ENCODE measurements at places on chromosomes 1 and 21.

GRCh38 chr1:200922406-200922805 lies 27.7 kb downstream of the INAVA start:
- DNase-seq = no peak

GRCh38 chr1:216758161-216758560 lies 34.9 kb upstream of the ESRRG start:
- no peak for DNase-seq

DNA sequence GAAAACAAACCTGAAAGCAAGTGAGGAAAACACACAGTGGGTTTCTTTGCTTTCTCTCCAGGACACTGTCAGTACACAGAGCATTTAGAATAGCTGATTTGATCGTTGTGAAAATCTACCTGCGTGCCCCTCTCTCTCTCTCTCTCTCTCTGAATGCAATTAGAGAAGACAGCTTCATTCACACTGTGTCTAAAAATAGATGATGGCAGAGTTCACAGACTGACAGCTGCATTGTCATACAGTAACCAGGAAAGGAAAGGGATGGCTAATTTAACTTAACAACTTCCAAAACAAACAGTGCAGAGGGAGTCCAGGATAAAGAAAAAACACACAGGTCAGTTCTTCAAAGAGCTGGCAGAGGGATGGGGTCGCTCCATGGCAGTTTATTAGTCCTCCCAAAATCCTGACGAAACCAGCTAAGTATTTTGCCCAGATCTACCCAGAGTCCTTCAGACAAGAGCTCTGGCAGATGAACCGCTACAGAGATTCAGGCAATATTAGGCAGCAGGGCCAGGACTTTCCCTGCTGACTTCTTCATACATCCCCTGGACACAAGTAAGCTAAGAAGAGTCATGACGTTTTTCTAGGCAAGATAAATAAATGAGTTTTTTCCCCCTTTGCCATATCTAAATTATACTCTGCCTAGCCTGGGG lies 58.9 kb downstream of the WLS start:
- DNase-seq = no peak

GRCh38 chr1:13583966-13584791 lies 547 bp downstream of the PDPN start:
- peak; percentile 60 for DNase-seq

DNA sequence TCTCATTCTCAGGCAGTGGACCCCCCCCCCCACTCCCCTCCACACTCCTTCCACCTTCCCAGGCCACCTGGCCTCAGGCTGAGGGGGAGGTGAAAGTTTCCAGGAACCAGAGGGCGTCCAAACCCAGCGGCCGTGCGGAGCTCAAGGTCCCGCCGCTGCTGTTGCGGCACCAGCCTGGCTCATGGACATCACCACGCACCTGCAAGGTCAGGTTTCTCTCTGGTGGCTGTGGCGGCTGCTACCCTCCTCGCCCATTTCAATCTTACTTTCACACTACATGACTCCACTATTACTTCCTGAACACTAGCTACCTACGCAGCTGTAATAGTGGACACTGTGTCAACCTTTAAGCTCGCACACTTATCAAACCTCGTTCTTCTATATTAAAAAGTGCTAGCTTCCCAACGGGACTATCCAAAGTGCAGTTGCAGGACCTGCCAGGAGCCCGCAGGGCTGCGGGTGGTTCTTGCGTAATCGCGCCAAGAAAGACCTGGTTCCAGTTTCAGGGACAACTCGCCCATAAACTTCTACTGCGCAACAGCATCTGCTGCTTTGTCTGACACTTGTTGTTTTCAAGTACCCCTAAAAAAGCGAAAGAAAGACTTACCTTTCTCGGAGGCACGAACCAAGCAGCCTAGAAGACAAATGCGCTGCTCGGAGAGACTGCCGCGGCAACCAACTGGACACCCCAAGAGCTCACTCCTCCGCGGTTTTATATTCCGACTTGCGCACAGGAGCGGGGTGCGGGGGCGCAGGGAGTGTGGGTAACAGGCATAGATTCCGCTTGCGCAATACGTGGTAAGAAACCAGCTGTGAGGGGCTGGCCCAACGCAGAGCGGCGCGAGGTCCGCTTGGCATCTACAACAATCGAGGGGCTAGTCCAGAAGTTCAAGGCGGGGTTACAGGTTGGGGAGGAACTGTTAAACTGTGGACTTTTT lies at the start of gene DIRAS3:
Gene DIRAS3 (minus strand): TSS at position 687 of the 938 bp plus-strand sequence. CDS start 3,330 bp downstream, outside the sequence.
- DNase-seq = peak; percentile 46

DNA sequence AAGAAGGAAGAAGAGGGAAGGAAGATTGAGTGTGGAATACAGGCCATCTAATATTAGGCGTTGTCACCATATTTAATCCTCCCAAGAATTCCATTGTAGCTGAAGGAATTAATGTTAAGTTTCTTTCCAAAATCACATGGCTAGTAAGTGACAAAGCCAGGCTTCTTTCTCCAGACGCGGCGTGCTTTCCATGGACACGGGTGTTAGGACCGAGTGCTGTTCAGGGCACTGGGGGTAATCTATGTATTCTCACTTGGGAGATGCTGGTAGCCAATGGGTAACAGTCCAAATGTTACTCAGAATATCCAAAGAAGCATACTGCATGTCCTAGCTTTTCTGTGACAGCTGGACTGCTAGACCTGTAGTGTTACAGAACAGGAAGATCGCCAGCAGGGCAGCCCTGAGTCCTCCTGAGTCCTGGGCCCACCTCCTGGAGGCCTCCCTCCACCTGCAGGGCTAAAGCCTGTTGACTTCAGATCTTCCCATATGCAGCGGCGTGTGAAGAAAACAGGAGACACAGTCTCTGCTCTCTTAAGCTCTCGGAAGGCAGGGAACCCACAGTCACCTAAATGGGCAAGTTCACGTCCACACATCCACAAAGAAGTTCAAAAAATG lies 5.3 kb downstream of the IGSF9 start:
- no peak for DNase-seq

- no peak for DNase-seq
Measured at GRCh38 chr1:20551161-20551560, 1.2 kb upstream of the FAM43B start.

GRCh38 chr1:208303743-208304712 lies 59.8 kb upstream of the PLXNA2 start:
- DNase-seq = no peak

DNA sequence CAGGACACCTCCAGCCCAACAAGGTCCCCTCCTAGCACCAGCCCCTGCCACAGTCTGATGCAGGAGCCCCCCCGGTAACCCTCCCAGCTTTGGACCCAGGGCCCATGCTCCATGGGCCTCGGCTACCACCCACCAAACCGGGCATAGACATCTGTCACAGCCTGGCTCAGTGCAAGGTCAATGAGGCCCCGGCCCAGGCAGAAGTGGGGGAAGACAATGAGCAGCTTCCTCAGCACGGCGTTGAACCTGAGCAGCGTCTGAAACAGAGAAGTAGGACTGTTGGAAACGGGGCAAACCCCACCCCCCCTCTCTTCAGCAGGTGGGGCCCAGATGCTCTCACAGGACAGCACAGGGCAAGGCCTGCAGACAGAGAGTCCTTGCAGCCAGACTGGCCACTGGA lies 101.9 kb upstream of the GCLM start:
- no peak for DNase-seq

DNA sequence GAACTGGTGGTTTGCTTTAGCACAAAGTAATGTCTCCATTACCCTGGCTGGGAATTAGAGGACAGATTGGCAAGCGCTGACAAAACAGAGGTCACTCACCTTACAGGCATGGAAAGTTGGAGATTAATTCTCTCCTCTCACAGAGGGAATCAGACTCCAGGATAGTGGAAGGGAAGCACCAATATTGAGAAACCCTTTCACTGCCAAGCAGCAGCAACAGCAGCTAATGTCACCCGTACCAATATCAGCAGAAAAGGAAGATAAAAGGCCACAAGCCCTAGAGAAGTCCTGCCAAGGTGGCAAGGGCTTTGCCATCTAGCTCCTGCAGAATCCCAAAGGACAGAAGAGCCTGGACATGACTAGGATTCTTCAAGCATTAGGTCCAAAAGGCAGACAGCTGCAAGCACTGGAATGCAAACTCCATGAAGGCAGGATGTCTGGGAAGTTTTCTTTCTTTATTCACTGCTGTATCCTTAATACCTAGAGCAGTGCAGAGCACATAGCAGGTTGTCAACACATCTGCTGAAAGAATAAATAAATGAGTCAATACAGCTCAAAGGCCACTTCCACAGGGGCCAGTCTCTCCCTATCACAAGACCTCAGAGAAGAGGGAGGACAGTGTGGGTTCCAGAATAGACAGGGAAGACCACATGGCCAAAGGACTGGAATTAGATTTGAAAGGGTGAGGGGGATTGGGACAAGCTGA lies 57.2 kb downstream of the ERI3 start:
- DNase-seq = no peak

- peak; percentile 60 for DNase-seq
Measured at GRCh38 chr1:32404946-32405345, 10.7 kb upstream of the BSDC1 start.

GRCh38 chr1:36359911-36360550 lies 25.7 kb downstream of the STK40 start:
- no peak for DNase-seq

- no peak for DNase-seq
Measured at GRCh38 chr1:15712168-15712567, 23.9 kb upstream of the SLC25A34 start.

- DNase-seq = peak; percentile 19
Measured at GRCh38 chr21:35048183-35048601, 910 bp downstream of the RUNX1 start.

DNA sequence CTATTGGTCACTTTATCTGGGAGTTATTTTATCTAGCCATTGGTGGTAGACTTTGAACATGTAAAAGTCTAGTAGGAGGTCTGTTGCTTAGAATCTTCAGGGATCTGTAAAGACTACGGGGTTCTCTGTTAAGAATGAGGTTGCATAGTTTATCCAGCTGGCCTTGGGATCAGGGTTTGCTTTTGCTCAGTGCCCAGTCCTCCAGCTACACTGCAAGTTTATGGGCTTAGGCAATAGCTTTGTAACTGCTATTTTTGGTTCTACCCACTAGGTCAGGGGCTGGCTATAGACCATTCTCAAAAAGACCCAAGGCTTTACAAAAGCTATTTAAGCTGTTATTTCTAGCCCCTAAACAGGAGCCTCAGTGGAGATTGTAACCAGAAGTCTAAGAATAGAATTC lies 9.8 kb downstream of the SH3GLB1 start:
- peak; percentile 15 for DNase-seq

- DNase-seq = no peak
Measured at GRCh38 chr1:173422456-173422976, 54.6 kb upstream of the PRDX6 start.

DNA sequence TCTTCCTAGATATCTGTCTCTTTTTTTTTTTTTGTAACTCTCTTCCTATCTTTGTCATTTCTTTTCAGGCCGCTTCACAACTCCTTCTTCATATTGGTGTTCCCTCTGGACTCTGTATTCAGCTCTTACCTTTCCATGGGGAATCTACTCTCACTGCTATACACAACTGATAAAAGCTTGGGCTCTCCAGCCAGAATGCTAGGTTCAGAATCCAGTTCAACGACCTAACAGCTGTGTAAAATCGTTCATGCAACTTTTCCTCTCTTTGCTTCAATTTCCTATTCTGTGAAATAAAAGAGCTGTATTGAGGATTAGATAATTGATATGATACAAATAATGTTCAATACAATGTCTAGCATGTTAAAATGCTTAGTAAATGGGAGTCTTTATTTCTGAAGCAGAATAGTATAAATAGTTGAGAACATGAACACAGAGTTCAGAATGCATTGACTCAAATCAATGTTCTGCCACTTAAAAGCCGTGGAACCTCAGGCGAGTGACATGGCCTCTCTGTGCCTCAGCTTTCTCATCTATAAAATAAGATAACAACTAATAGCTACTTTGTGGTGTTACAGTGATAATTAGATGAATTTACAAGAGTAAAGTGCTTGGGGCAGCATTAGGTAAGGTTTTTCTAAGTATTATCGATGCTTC lies 88.5 kb downstream of the DENND1B start:
- DNase-seq = no peak

DNA sequence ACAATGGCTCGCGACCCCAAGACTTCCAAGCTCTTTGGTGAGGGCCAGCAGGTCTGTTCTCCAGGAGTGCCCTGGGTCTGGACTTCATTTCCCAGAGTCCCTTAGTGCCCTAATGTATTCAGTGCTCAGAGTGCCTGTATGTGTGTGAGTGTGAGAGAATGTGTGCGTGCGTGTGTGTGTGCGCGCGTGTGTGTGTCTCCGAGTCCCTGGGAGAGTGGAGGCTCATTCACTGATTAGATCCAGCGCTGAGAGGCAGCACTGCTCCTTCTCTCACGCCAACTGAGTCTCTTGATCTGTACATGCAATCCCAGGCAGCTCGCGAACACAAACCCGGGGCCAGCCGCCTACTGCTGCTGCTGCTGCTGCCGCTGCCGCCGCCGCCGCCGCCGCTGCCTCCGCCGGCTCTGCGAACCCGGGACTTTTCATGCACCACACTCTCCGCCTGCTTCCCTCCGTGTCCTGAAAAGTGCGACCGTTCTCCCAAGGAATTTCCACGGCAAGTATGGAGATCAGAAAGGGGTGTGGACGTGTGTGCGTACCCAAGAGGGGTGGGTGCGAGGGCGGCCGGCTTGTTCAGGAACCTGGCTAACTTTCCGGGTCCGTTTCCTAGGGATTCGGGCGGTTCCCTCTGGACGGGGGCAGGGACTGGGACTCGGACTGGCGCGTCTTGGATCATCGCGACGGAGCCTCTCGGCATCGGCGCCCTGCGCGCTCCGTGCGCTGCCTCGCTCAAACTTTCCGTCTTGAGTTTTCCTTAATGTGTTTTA lies at the start of gene RNF220:
Gene RNF220 (plus strand): TSS at position 225 of the 767 bp plus-strand sequence.
- peak; percentile 72 for DNase-seq

DNA sequence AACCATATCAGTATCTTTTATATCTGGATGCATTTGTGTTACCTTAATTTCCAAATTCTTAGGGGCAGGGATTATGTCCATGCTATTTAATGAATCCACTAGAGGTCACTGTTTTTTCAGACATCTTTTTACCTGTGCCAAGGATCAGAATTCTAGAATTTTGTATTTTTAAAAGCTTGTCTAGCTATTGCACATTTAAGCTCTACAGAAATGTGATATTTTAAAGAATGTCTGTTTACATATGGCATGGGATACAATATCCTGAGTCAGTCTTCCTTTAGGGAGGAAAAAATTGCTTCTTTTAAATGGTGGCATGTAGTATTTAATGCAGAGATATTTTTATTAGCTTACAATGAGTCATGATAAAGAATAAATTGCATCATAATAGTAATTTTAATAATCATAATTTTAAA lies 11.3 kb downstream of the RPAP2 start:
- peak; percentile 26 for DNase-seq

DNA sequence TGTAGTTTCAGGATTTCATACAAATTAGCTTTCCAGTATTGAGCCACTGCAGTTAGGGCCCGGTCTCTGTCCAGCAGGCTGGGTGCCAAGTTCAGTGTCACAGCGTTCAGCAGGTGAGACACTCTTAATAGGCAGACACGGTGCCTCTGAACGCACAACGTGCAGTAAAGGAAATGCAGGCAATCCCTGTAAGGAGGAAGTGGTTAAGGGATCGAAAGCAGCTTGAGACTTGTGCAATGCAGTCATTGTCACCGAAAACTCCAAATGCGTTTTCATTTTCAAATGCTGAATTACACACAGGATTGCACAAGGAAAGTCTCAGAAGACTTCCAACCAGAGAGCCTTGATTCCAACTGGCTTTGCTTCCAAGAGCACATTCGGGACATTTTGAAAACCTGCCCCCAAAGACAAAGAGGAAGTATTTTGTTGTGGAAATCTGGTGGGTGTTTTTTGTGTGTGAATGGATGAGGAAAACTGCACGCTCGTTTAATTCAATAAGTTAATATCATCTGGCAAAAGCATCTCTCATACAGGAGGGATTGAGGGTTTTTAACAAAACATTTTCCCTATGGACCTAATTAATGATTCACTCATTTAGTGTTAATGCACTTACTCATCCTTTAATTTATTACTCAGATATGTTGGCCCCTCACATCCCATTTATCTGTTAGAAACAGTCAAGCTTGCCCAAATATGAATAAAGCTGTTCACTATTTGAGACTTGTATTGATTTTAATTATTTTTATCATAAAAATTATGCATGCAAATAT lies 61.6 kb downstream of the PTGS2 start:
- DNase-seq = peak; percentile 59
